ENCODE measurements at places on chromosomes 7 and 10.

GRCh38 chr10:21516242-21517131 is 9.0 kb downstream of the SKIDA1 start:
- DNase-seq, result no peak

DNA sequence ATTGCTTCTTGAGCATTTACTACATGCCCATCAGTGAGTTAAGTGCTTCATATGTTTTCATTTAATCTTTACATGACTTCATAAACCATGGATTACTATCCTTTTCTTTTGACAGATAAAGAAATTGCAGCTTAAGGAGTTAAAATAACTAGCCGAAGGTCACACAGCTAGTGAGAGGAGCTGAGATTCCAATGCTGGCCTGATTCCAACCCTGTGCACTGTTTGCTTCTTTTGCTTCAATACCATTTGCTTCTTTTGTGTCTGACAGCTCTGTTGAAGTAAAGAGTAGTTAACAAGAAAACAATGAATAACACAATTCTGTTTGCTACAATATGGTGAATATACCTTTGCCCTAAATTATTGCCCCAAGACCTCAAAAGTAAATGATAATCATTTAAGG is 132.4 kb downstream of the GRM3 start:
- no peak for DNase-seq

DNA sequence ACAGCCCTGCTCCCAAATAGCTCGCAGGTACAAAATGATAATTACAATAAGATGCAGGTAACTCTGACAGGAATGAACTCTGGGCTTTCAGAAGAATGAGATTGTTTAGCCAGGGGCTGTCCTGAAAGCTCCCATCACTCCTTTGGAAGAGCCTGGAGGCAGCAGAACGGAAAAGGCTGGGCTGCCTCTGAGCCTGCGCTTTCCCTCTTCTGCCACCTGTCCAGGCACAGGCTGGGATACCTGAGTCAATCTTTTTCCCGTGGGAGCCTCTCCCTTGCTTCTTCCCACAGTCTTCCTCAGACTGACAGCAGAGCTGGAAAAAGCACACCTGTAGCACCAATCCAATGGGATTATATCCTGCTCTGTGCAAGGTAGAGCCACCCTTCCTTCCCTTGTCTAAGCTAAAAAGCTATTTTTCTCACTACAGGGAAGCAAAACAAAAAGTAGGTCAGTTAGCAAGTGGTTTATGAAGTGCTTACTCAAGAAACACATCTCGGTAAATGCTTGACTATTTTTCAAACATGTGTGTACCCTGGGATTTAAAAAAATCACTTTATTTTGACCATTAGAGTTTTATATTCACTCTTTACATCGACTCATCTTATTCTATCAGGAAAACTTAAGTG is 12.3 kb upstream of the CUL1 start:
- no peak for DNase-seq

GRCh38 chr7:30660331-30661255 is 21.7 kb downstream of the CRHR2 start:
- no peak for DNase-seq

GRCh38 chr7:73606801-73607691 is 17.3 kb downstream of the MLXIPL start:
- peak; percentile 51 for DNase-seq

DNA sequence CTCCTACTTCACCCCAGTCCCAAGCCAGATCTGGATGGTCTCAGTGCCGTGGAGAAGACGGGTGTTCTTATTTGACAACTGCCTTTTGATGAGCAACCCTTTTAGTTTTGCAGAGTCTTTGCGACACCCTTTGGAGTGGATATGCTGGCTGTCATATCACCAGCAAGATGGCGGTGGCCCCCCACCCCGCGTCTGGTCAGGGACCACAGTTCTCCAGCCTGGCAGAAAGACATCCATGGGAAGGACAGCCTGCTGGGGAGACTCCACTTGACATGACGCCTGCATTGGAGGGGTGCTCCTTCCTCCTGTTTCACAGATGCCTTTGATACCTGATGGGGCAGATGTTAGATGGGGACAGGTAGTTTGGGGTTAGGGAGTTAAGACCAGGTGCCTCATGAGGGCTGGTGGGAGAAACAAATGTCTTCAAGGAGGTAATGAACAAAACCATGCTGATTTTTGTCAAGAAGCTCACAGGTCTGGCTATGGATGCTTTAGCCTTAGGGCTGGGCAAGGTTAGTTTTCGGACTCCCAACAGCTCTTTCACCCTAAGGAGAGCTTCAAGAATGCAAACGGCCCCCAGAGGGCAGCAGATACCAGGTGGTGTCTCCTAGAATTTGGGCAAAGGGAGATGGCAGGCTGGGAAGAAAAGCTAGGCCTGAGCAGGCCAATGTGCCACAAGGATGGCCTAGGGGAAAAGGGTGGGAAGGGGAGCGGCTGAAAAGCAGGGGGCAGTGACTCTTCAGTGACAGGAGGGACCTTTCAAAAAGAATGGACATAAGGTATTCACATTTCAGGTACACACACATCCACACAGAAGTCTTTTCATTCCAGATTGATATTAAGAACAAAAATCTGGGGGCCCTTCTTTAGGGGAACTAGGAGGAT is 95.2 kb downstream of the CLEC2L start:
- peak; percentile 21 for DNase-seq

DNA sequence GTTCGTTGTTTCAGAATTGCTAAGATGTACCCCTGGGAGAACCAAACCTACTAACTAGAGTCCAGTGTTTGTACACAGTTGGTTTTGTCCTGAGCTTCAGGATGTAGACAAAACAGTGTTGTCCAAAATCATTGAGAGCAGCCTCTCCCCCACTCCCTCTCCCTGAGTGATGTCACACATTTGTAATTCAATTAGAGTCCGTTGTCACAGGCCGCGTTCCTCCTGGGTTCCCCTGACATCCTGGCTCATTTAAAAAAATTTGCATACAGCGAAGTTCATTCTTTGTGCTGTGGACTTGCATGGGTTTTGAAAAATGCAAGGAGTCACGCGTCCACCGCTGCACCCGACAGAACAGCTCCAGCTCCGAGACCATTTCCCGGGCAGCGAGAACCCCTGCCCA is 10.3 kb downstream of the GRIFIN start:
- no peak for DNase-seq

- DNase-seq, result no peak
Measured at GRCh38 chr10:29542723-29543122, 92.0 kb downstream of the SVIL start.

- no peak for DNase-seq
Measured at GRCh38 chr10:64080071-64080470, 558.9 kb downstream of the REEP3 start.

GRCh38 chr10:12670004-12670403 is 320.7 kb downstream of the CAMK1D start:
- DNase-seq, result no peak

DNA sequence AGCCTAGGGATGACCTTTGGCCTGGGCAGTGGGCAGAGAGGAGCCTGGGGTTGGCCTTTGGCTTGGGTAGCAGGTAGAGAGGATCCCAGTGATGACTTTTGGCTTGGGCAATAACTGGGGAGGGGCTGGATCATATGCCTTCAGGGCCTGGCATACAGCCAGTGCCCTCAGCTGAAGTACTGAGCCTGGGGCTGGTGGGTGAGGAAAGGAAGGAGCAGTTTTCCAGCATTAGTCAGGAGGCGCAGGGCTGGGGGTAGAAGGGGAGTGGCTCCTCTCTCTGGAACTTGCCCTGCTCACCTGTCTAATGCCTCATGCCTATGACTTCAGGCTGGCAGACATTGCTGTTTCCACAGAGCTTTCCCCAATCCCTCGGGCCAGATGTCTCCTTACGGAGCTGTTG is 15.2 kb upstream of the COMTD1 start:
- DNase-seq, result no peak

- DNase-seq, result no peak
Measured at GRCh38 chr7:141572175-141572574, 21.0 kb downstream of the AGK start.

DNA sequence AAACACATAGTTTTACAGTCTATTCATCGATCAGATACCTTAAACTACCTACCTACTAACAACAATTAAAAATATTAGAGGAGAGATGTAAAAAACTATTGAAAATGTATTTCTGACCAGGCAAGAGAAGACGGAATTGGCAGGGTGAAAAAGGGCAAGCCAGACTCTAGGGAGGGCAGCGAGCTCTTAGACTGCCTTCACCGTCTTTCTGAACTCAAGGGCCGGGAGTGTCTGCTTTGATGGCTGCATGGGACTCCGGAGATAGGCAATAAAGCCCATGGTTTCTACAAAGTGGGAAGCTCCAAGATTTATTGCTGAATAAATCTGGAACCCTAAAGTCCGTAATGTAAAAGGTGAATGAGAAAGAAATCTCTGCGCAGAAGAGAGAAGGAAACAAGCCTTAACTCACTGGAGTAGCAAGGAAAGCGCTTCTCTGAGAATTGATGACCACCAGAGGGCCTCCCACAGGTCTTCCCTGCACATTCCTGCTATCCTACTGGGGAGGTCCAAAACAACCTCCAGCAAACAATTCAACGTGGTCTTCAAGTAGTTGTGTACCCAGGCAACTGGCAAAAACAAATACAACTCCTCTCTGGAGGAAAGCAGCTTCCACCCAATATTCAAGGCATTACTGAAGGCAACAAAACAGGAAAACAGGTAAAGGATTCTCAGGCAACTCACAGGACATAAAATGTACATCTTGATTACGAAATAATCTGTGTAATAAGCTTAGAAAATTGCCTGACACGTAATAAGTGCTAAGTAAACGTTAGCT is 181.3 kb downstream of the SDK1 start:
- DNase-seq, result no peak

- DNase-seq, result no peak
Measured at GRCh38 chr7:57071-57470, 135.3 kb upstream of the FAM20C start.

- no peak for DNase-seq
Measured at GRCh38 chr7:22184549-22185199, 172.3 kb downstream of the RAPGEF5 start.

DNA sequence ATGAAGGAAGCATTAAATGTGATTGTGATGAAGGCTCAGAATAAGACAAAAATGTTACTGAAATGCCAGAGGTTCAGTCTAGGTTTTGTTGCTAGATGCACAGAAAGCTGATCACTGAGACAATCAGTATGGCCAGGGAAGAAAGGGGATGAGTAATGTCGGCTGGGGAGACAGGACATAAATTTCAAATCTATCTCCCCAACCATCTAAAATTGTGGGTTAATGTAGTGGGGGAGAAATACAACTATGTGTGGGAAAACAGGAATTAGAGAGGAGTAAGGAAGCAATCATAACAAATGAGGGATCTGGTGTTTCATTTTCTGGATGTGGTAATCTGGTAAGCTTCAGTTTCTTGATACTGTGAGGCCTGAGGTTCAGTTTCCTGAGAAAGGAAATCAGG is 1111.0 kb downstream of the XPNPEP1 start:
- no peak for DNase-seq

- DNase-seq, result no peak
Measured at GRCh38 chr7:44078521-44078920, 3.8 kb downstream of the POLM start.

- DNase-seq, result no peak
Measured at GRCh38 chr7:148624735-148625134, 34.2 kb downstream of the C7orf33 start.

DNA sequence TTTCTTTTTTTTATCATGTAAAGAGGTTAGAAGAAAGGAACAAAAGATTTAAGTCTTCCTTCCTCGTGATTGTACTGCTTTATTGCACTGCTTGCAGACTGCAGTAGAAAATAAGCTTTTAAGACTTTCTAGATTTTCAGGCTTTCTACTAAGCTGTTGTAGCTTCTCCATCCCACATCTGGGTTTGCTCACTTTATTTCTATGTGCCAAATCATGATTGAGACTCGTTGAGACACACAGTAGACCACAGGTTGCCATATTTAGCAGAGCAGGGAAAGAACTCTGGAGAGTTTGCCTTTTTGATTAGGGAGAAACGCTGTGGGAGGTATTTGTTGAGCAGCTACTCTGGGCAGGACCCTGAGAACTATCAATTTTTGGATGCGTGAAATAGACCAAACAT is 89.2 kb upstream of the BTBD16 start:
- no peak for DNase-seq

DNA sequence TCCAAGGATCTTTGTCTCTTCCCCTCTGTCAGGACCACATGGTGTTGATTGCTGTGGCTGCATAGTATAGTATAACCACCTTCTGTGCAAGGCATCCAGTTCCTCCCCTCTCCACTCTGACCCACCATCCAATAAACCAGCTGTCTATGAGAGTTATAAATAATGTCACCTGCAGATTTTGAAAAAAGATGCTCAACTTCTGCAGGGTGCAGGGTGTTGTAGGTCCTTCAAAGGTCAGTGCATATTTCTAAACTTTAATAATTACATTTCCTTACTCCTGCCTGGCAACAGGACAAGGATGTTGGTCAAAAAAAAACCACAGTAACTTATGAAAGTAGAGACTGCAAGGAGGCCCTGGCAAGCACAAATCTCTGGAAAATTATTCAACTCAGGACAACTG is 166.2 kb downstream of the PKD1L1 start:
- no peak for DNase-seq

DNA sequence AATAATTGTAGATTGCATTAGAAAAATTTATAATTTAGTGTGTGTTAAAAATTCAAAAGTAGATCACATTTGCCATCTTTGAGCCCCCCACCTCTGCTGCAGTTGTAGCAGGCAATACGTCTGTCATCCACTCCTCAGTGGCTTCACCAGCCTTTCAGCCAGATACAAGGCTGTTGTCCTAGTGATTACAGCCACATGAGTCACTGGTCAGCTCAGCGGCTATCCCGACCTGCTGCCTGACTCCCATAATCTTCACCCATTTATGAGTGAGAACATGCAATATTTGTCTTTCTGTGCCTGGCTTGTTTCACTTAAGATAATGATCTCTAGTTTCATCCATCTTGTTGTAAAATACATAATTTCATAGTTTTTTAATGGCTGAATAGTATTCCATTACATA is 9.2 kb downstream of the OR2A5 start:
- no peak for DNase-seq

DNA sequence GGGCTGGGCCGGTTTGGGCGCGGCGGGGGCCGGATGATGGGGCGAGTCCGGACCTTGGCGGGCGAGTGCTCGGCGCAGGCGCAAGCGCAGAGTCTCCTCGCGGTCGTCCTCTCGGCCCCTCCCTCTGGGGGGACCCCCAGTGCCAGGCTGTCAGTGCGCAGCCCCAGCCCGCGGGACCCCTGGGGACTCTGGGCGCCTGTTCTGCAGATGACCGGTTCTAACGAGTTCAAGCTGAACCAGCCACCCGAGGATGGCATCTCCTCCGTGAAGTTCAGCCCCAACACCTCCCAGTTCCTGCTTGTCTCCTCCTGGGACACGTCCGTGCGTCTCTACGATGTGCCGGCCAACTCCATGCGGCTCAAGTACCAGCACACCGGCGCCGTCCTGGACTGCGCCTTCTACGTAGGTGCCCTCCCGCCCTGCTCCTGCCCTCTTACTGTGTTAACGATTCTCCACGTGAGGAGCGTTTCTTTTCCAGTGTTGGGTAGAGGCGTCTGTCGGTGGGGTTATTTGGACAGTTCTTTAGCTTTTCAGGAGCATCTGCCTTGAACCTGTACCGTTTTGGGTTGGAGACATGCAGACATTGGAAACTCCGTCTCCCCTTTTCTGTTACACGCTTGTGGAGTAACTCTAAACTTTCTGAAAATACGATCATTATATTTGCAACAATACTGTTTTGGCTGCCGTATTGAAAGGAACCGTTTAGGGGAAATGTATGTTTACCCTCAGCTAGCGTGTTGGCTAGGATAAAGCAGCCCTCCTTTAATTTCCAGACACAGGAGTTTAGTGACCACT is 706 bp downstream of the BUB3 start:
- DNase-seq, result no peak

- DNase-seq, result no peak
Measured at GRCh38 chr10:52756295-52756694, 16.3 kb downstream of the MBL2 start.
